ENCODE measurements at places on chromosomes 3 and 15.

GRCh38 chr3:150145659-150146058 lies 175.0 kb upstream of the PFN2 start:
- no peak for DNase-seq

- DNase-seq: no peak
These were observed 102.9 kb upstream of the CHRM5 start for GRCh38 chr15:33865416-33865815.

GRCh38 chr3:8970971-8971589 lies 7.8 kb upstream of the RAD18 start:
- DNase-seq: peak; percentile 45

GRCh38 chr15:68725736-68726135 lies 95.0 kb downstream of the ANP32A start:
- DNase-seq: no peak

DNA sequence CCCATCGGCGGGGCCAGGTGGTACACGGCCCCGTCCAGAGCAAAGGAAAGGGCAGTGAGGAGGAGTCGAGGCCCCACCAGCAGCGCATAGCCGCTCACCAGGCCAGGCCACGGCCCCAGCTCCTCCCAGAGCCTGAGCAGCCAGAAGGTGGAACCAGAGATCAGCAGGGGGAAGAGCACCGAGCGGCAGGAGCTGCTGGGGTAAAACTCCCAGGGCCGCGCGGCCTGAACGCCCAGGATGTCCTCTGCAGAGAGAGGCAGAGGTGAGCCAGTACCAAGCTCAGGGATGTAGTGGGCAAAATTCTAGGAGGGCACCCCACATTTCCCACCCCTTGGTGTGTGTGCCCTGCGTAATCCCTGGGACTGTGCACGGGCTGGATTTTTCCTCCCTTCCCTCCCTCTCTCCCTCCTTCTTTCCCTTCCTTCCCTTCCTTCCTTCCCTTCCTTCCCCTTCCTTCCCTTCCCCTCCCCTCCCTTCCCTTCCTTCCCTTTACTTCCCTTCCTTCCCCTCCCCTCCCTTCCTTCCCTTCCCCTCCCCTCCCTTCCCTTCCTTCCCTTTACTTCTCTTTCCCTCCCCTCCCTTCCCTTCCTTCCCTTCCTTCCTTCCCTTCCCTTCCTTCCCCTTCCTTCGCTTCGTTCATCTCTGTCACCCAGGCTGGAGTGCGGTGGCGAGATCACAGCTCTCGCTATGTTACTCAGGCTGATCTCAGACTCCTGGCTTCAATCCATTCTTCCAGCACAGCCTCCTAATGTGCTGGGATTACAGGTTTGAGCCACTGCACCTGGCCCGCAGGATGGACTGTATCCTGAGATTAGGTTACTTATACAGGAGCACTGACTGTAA lies 6.3 kb upstream of the NCBP2 start:
- no peak for DNase-seq

DNA sequence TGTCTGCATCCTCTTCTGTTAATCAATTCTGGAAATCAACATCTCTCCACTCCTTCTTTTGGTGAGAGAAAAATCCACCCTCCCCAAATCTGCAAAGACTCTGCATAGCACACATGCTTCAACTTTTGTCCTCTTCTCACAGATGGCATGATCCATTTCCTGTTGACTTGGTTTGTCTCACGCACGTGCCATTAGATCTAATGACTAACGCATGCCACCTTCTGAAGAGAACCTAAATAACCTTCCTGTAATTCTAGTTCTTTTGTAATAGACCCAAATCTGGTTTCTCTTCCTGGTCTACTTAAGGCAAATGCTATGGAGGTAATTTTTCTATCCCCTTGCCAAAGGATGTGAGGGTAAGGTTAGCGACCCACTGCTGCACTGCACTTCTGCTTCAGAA lies 51.0 kb upstream of the ATOSA start:
- no peak for DNase-seq

GRCh38 chr15:80419546-80419945 lies 15.4 kb downstream of the ARNT2 start:
- DNase-seq: no peak

- no peak for DNase-seq
These were observed 98.2 kb downstream of the ANXA2 start for GRCh38 chr15:60299452-60300047.

DNA sequence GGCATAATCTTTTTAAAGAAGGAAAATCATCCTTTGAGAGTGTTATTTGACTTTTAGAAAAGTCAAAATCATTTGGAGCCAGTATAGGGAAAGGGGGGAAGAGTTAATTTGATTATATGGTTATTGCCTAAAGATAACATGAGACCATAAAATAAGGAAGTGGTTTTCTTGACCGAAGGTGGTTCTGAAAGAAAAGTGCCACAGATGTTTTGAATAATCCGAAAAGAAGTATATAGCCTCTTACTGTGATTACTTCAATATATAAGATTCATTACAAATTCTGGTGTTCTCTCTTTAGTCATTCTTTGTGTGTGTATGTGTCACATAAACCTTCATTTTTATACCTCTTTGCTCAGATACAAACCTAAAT lies 1.1 kb downstream of the DNAJB11 start:
- no peak for DNase-seq

GRCh38 chr3:52437326-52438103 lies 7.4 kb downstream of the SEMA3G start:
- DNase-seq: no peak

GRCh38 chr3:181793006-181793405 lies 81.3 kb downstream of the SOX2 start:
- DNase-seq: no peak

DNA sequence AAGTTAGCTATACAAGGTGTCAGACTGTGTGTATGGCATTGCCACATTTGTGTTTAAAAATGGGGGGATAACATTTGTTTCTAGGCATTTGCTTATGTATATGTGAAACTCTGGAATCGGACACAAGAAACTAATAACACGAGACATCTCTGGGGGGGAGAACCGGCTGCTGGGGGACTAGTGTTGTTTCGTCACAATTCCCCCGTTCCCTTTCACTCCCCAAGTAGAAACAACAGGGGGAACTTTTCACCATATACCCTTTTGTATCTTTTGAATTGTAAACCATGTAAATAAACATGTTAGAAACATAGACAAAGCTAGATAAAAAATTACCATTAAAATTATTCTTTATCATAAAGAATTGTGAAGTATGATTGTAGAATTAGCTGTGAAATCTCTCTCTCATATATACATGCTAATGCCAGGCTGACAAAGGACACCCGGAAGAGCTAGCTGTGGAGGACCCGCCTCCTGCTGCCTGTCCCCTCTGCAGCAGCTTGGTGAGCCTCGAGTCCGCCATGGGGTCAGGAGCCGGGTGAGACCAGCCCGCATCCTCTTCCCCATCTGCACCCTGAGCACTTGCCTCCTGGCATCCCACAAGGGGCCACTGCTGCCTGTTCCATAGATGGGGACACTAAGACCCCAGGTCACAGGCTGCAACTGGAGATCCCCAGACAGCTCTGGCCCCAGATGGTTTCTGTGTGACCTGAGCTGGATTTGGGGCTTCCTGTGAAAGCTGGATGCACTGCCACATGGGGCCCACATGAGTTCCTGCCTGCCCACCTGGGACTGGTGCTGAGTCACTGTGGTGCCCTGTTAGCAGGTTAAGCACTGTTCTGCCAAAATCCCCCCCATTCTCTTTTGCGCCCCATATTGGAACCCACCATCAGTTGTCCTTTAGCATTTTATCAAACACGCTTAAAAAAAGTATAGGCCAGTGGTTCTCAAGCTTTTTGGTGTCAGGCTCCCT lies 91.6 kb downstream of the IQSEC1 start:
- no peak for DNase-seq

DNA sequence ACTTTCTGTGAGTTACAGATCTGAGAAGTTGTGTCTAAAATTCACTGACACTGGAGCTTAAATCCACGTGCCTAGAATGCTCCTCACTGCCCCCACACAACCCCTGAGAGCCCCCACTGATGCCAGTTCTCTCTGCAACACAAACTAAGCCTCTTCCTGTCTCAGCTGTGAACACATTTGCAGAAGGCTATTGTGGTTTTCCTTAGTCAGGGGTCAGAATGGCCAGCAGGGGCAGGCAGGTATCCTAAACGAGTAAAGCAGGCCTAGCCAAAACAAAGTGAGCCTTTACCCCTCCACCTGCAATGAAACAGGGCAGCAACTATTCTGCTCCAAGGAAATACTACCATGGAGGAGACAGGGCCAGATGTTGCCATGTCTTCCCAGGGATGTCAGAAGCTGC lies 78.6 kb downstream of the FHIT start:
- no peak for DNase-seq

- no peak for DNase-seq
These were observed 24.7 kb downstream of the SLC24A1 start for GRCh38 chr15:65646486-65646885.

GRCh38 chr3:106168962-106169750 lies 300.3 kb upstream of the CBLB start:
- DNase-seq: no peak

DNA sequence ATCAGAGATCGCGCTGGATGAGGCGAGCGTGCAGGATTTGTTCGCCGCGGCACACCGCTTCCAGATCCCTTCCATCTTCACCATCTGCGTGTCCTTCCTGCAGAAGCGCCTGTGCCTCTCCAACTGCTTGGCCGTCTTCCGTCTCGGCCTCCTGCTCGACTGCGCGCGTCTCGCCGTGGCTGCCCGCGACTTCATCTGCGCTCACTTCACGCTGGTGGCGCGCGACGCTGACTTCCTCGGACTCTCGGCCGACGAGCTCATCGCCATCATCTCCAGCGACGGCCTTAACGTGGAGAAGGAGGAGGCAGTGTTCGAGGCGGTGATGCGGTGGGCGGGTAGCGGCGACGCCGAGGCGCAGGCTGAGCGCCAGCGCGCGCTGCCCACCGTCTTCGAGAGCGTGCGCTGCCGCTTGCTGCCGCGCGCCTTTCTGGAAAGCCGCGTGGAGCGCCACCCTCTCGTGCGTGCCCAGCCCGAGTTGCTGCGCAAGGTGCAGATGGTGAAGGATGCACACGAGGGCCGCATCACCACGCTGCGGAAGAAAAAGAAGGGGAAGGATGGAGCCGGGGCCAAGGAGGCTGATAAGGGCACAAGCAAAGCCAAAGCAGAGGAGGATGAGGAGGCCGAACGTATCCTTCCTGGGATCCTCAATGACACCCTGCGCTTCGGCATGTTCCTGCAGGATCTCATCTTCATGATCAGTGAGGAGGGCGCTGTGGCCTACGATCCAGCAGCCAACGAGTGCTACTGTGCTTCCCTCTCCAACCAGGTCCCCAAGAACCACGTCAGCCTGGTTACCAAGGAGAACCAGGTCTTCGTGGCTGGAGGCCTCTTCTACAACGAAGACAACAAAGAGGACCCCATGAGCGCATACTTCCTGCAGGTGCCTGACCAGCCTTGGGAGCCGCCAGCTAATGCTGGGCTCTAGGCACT lies 819 bp downstream of the KLHL40 start:
- DNase-seq: no peak

- DNase-seq: no peak
These were observed 80.9 kb downstream of the DGKG start for GRCh38 chr3:186281176-186281575.

DNA sequence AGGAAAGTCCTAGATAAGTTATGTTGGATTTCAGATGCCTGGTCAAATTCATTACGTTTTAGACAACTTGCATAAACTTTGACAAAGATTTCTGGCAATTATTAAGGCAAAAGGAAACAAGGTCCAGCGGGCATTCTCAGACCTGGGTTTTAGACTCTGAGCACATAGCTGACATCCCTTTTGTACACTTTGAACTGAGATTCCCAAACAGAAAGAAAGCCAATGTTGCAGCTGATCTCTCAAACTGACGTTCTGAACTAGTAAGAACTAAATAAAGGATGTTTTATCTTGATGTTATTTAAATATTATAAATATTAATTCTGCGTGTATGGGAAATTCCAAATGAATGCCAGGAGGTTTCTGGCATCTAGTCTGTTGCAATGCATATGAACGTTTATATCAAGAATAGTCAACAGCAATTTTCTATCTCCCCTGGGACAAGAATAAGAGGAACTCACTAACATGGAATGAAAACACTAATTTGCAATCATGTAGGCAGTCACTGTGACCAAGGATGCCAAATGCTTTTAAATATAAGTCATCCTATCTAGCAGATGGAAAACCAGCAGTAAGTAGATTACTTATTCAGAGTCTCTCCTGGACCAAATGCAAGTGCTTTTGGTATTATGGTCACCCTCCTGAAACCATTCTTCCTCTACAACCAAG lies 202.1 kb downstream of the GREM1 start:
- DNase-seq: no peak

DNA sequence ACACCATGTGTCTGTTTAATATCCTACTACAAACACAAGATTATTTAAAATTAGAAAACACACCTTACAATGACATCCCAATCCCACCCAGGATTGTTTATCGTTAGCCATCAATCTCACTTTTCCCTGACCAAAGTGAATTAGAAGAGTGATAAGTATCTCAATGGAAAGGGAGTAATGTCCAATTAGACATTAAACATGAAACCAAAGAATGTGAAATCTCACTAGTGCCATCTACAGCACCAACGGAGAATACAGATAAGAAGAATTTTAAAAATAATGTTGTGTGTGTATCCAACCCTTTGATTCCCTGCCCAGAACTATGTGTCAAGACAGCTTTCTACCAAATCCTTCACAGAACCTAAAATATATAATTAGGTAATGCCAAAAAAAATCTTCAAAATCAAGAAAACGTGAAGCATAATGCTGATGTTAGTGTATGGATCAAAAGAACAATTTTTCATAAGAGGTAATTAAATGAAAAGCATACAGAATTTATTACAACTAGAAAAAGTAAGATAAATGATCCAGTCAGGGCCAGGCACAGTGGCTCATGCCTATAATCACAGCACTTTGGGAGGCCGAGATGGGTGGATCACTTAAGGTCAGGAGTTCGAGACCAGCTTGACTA lies 64.2 kb downstream of the SCAPER start:
- DNase-seq: no peak

- DNase-seq: no peak
These were observed 71.8 kb downstream of the RBPMS2 start for GRCh38 chr15:64703632-64703959.

DNA sequence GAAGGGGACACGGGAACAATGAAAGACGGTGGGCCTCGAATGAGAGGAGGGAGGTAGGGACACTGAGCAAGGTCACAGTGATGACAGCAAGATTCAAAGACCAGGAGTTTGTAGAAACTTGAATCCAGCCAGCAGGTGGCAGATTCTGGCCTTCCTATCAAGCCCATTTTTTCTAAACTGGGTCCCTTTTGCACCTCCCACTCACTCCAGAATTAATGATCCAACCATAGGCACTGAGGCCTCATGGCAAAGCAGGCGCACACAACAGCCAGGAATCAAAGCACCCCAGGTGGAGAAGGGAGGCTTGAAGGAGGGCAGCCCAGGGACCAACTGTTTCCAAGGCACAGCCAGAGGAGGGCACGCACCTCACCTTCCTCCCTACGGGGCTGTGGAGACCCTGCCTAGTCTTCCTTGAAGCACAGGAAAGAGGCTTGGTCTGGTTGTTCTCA lies 90.2 kb downstream of the ANP32A start:
- peak; percentile 9 for DNase-seq
